Stimulated activated CD8-positive, alpha-beta memory T cell treated with anti-CD3 and anti-CD28 coated beads, Interleukin-15, amount 100 ng/mL, for 4 hours (primary cell): ENCODE measurements at places on chromosomes 1 and 21.

- no peak for DNase-seq
These were observed 133.2 kb upstream of the KLHDC7A start for GRCh38 chr1:18347559-18347958.

DNA sequence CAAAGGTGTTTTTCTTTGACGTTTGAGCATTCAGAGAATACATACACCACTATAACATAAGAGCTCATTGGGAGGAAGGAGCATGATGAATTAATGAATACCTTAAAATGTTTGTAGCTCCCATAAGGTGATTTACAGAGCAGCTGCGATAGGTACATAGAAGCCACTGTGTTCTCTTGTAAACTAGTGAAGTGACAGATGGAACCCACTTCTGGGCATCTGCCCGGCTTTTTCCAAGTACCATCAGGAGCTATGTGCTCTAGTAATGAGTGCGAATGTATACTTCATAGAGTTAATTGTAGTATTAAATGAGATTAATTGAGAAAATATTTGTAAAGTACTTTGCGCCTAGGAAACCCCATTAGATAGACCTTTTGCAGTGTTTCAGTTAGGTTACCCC, 48.4 kb downstream of the HENMT1 start:
- DNase-seq, result no peak

GRCh38 chr1:212630158-212630900, 21.8 kb downstream of the ATF3 start:
- DNase-seq, result peak; percentile 24

DNA sequence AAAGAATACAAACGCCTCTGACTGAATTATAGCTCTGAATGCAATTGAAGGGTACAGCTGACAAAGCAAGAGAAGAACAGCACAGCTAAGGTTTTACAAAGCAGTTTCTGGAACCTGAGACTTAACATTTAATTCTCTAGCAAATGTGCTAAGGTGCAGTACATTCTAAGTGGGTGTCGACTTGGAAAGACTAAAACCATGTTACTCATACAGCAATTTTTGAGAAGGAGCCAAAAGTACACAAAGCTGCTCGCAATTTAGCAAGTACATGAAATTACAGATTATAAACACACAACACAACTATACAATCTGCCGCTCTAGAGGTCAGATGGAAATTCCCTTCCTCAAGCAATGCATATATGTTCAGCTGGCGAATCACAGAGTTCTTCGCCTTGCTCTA, 121.9 kb downstream of the TIAM1 start:
- no peak for DNase-seq

- DNase-seq, result no peak
These were observed 128.7 kb upstream of the DPYD start for GRCh38 chr1:98049370-98050135.

DNA sequence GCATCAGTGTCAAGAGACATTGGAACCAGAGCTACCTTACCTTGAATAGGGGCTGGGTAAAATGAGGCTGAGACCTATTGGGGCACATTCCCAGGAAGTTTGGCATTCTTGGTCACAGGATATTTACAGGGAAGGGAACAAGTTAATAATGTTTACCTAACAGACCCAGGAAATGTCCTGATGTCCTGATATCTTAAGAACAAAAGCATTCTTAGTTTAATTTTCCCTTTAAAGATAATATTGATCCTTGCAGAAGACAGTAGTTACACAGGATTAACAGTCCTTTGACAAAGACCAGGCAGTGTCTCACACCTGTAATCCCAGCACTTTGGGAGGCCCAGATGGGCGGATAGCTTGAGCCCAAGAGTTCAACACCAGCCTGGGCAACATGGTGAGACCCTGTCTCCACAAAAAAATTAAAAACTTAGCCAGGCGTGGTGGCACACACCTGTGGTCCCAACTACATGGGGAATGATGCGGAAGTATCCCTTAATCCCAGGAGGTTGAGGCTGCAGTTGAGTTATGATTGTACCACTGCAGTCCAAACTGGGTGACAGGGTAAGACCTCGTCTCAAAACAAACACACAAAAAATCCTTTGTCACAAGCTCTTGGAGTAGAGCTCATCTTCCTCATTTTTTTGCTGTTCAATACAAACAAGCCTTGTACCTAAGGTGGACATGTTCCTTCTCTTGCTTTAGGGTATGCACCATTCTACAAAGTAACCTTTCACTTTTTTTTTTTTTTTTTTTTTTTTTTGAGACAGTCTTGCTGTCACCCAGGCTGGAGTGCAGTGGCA, 1.3 kb upstream of the TOMM20 start:
- DNase-seq, result no peak

GRCh38 chr1:169513208-169513607, 27.5 kb upstream of the SLC19A2 start:
- no peak for DNase-seq

DNA sequence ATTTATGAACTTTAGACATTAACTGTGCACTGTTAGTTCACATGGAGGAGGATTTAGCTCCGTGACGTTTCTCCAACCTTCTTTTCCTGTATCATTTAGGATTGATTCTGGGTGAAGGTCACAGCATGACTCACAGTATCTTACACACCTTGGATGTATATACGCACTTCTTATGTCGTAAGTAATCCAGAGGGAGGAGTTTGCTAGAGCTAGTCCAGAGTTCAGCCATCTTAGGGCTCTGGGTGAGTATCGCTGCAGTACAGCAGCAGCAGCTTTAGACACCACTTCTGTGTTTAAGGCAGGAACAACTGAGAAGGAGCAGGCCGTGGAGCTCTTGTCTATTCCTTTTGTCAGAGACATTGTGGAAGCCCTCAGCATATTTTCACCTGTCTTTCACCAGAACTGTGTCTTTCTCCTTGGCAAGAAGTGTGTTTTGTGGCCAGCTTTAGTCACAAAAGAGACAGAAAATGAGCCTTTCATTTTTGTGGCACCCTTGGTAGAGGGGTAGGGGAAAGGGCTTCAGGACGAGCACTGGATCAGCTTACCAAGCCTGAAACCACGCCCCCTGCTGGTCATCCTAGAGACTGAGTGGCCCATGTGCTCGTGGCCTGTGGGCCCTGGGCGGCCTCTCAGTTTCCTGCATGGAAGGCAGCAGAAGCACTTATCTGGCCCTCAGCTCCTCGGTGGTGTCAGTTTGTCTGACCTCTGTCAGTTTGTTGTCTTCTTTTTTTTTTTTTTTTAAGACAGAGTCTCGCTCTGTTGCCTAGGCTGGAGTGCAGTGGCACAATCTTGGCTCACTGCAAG, 64.0 kb downstream of the ADARB1 start:
- peak; percentile 21 for DNase-seq

DNA sequence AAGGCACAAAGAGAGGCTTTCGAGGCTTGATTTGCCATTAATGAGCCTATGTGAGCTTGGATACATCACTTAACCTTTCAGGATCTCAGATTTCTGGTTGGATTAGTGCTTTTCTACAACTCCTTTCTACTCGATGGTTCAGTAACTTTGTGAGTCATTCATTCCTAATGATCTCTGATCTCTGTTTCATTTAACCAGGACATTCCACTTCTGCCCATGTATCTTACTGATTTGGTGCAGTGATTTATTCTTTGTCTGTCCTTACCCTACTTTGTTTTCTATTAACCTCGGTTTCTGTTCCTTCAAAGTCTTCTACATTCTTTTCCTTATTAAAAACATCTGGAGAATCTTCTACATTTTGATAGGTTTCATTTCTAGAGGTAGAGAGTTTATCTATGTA, 94.6 kb upstream of the ZBTB18 start:
- DNase-seq, result no peak

- DNase-seq, result no peak
These were observed 35.9 kb upstream of the CCSAP start for GRCh38 chr1:229378586-229379367.

GRCh38 chr1:1788646-1789431, 10.6 kb upstream of the NADK start:
- DNase-seq, result no peak

GRCh38 chr1:184387476-184388318, 868 bp downstream of the C1orf21 start:
- no peak for DNase-seq

- no peak for DNase-seq
These were observed 107.5 kb upstream of the JUN start for GRCh38 chr1:58891347-58891746.

DNA sequence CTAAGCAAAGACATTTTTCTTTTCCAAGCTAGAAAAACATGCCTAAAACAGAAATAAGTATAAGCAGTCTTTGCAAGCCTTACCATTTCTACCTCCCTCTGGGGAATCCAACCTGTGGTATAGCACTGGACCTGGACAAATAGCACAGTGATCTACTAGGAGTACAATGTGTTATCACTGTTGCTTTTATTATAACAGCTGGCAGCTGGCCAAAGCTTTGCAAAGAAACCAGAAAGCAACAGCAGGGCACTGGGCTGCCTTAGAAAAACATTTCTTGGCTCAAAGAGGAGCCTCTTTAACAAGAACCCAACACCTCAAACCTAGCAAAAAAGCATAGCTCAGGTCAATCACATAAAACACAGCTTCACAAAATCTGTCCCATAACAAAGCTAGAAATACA, 294.5 kb upstream of the GREM2 start:
- DNase-seq, result no peak

DNA sequence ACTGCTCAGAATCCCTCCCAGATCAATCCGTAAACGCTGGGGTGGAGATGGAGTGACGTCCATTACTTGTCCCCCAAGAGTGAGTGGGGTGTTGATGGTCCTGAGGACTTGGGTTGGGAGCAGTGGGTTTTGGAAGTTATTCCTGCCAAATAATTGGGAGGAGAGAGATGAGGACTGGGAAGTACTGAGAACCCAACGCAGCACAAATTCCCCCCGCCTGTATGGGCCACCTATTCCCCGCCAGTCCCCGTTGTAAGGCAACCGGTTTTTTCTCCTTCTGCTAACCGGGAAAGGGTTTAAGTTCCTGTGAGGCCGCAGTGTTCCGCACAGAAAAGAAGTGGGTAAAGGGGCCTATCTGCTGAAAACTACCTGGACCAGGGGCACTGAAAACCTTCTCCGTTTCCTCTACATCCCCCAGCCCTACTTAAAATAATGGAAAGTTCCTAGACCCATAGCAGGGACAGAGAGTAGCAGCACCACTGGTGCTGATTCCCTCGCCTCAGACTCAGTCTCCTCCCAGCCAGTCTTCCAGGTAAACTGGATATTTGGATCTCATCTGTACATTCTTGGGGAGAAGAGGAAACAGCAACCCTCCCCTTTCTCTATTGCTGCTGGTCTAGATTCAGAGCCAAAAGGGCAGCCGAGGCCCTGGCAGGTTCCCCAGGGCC, 738 bp downstream of the LURAP1 start:
- no peak for DNase-seq

DNA sequence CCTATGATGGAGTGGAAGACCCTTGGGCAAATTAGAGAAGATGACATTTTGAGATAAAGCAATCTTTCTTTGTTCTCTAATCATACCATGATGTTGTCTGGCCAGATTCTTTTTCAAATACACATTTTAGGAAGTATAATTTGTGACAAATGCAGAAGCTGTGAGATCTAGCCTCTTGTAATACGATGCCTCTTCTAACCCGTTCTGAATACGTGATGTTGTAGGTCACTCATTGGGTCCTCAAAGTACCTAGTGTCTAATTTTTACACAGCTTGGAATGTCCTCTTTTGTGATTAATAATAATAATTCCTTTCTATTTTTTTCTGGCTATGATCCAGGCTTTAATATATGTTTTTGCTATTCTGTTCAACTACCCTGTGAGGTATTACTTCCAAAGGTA, 502.7 kb downstream of the NUF2 start:
- DNase-seq, result no peak

DNA sequence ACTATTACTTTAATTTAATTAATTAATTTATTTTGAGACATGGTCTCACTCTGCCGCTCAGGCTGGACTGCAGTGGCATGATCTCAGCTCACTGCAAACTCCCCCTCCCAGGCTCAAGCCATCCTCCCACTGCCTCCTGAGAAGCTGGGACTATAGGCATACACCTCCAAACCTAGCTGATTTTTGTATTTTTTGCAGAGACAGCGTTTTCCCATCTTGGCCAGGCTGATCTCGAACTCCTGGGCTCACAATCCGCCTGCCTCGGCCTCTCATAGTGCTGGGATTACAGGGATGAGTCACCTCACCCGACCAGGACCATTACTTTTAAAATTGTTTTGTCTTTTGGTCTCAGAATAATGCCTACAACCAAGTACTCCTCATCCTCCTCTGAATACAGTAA, 15.6 kb downstream of the YY1AP1 start:
- no peak for DNase-seq

GRCh38 chr1:17442841-17443240, 3.4 kb upstream of the RCC2 start:
- DNase-seq, result no peak

DNA sequence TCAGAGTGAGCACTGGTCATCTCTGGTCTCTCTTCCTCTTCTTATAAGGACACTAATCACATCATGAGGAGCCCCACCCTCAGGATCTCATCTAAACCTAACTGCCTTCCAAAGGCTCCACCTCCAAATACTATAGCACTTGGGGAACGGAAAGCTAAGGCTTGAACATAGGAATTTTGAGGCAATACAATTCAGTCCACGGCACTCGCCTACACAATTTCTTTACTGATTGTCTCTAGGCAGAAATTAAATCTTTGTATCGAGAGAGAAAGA, 127.3 kb downstream of the RERE start:
- DNase-seq, result no peak

GRCh38 chr1:2943686-2944260, 77.5 kb upstream of the ACTRT2 start:
- no peak for DNase-seq

GRCh38 chr1:186813420-186813819, 15.3 kb upstream of the PLA2G4A start:
- no peak for DNase-seq

DNA sequence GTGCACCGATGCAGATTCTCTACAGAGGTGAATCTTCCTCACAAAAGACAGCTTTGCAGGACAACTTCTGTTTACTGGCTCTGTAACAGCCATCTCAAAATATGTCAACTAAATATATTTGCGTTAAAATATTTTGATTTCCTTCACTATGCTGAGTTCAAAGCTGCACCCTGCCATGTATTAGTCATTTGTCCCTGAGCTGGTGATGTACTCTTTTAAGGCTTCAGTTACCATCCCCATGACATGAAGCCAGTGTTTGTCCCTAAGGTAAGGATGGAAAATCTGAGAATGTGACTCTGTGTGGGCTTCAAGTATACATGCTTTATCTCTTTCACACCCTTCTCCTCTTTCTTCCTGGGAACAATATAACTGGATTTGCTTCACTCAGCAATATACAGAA, 70.2 kb upstream of the BTG3 start:
- no peak for DNase-seq

GRCh38 chr21:42651515-42652401, 1.7 kb upstream of the PDE9A start:
- no peak for DNase-seq

- no peak for DNase-seq
These were observed 2.5 kb downstream of the WNT3A start for GRCh38 chr1:228009116-228009827.

DNA sequence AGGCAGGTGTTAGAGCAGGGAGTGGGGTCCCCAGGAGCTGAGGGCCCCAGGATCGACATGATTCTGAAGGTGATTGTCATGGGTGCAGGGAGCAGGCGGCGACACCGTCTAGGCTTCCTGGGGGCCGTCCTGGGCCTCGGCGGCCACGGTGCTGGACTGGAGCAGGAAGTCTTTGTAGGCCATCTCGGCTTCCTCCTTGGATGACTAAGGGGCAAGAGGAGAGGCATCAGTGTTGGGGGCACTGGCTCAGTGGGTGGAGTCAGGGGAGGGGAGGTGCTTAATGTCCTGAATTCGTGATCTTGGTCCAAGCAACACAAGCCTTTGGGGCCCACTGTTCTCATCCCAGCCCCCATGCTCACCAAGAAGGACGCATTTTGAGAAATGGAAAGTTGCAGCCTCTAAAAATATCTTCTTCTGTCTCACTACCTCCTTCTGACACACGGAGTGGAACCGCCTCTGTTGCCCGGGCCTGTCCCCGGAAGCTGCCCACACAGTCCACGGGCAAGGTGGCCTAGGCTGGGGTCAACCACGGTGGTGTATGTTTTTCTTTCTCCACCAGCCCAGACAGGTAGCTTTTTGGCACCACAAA, 8.6 kb upstream of the FCMR start:
- no peak for DNase-seq
